ENCODE measurements at places on chromosomes 5 and 9. TPM values are rescaled to one million over a fixed set of nuclear protein-coding genes. Genes with fewer than 3 reads are reported as not detected.
A peak's percentile ranks its signal among the peaks of the same experiment; 100 is the strongest.

C5orf22 gene
- 25.5 TPM for total RNA-seq

GRCh38 chr9:35267710-35268109 is 105.9 kb downstream of the UNC13B start:
- no peak for DNase-seq

DNA sequence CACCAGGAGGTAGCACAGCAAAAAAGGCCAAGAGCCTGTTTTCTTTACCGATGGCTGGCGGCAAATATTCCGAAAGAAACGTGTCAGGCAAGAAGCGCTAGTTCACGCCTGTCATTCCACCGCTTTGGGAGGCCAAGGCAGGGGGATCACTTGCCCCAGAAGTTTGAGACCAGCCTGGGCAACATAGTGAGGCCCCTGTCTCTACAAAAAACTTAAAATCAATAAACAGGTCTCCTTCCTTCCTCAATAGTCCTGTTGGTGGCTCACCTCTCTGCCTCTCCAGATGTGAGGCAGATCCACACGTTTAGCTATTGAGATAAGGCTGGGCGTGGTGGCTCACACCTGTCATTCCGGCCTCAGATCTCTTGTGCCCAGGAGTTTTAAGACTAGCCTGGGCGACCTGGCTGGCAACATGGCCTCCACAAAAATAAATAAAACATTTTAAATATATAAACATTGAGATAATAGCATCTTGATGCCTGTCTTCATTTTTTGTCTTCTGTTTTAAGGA is 1.3 kb upstream of the TMEM250 start:
- DNase-seq, result no peak

PGM5 gene
- total RNA-seq, result not detected

DNA sequence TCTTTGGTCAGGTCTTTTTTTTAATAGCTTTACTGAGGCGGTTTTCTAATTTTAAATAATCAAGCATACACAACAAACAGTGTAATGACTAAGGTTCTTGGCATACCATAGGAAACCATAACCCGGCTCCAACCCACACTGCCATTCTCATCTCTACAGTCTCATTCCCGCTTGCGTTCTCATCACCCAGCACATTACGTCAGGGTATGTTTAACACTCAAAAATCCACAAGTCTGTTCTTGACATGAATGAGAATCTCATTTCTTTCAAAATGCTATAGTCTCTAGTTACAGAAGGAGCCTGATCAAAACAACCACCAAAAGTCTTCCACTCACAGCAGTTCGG is 505 bp downstream of the C5orf34 start:
- DNase-seq, result peak; percentile 68

LECT2 gene
- not detected for total RNA-seq

DNA sequence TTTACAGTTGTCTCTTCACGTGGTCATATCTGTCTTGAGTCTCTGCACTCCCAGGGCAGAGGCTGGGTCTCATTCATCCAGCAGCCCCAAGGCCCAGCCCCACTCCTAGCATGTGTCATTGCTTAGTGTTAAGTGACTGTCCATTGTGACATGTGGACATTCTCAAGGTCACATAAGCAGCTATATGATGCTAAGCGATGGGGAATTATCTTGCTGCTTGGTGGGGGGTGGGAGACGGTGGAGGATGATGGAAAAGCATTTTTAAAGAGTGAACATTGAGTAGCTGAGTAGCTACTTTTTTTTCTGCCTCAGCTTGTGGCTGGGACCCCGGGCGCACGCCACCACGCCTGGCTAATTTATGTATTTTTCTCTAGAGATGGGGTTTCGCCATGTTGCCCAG is at the start of gene C9orf153:
Gene C9orf153, minus strand, starts transcription at position 101 of the 400 bp plus-strand sequence. CDS start 30,054 bp downstream, outside the sequence.
- no peak for DNase-seq

SLC34A1 gene
- not detected for total RNA-seq

GRCh38 chr9:95545831-95546567 is 29.2 kb upstream of the PTCH1 start:
- DNase-seq, result no peak

PCDHB14 gene
- total RNA-seq, result not detected

DNA sequence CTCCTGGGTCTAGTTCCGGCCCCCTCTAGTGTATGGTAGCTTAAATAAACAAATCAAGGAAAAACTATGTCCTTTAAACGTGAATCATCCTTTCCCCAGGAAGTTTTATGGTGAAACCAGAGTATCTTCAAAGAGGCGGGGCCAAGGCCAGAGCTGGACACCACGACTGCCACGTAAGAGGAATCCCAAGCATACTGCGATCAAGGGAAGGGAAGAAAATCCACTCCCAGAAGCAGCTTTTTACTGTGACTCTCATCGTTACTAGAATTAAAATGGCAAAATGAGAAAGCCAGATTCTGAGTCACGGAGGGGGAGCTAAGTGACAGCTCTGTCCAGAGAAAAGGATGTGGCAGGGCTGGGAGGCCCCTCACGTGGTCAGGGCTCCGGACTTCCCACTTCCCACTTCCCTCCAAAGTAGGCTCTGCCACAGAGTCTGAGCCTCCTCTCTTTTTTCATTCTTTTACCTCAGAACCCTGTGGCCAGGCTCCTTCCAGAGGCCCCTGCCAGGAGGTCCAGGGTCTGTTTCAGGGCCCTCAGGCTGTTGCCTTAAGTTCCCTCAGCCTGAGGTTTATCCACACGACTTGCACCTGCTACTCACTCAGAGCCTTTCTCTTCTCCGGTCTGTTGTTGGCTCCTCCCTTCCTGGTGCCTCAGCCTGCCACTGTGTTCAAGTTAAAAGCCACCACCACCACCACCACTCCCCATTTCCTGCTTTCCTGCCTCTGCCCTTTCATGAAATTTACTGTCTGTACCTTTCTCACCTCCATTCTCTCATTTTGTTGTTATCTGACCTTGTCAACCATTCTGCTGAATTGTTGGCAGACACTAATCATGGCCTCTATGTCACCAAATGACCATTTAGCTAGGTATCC is 1.4 kb upstream of the GLRX start:
- peak; percentile 78 for DNase-seq

DNA sequence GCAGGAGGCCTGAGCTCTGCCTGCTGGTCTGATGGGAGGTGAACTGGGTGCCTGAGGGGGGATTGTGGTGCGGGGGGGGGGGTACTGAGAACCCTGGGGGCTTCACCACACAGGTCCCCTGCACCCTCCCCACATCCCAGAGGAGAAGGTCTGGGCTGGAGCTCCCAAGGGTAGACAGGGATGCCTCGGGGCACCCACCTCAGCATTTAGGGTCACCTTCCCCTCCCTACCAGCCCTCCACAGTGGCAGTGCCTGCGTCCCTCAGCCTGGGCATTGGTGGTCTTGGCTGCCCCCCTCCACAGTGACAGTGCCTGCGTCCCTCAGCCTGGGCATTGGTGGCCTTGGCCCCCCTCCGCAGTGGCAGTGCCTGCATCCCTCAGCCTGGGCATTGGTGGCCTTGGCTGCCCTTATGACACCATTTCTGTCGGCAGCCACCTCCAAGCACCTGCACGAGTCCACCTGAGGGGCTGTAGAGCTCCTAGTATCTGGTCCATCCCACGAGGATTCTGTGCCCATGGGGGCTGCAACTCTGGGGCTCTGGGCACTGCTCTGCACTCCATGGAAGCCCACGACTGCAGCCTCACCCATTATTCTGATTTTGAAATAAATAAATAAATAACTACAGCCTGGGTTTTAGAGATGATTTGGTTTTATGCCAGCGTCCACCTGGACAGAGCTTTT is 21.5 kb downstream of the NKD2 start:
- no peak for DNase-seq

DNA sequence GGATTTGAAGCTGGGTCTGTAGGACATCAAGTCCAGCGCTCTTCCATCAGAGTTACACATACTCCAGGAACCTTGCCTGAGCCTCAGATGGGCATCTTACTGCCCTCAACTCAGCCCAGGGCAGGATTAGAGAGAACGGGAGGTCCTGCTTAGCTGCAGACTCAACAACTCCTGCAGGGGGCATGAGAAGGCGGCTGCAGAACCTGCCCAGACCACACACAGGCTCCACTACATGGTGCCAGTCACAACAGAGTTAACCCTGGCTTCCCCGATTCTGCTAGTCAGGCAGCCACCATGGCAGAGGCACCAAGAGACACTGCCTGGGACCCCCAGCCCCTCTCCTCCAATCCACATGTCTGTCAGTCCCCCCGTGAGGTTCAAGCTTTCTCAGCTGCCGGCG is 23.9 kb upstream of the CPLX2 start:
- DNase-seq, result peak; percentile 12

DNA sequence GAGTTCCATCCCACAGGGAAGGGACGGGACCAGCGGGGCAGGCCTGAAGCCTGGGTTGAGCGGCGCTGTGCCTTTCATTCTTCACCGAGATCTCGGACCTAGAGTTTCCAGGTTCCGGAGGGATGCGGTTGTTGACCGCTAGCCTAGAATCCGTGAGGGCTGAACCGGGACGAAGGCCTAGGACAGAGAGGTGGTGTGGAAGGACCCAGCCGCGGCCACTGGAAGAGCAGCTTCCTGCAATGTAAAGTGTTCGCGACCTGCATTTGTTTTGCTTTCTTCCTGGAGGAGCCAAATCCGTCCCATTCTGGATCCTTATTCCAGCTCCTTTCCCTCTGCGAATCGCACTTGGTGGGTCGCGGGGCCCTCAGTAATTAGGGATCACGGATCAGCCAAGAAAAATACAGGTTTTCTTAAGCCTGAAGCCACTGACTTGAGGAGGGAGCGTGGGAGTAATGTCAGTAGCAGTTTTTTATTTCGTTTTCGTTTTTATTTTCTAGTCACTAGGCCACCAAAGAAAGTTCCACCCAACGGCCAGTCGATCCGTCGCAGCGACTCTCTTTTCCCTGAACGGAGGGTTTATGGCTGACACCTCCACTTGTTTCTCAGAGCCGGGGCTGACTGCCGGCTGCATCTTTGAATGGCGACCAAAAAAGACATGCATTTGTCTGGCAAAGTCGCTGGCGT is 48.6 kb downstream of the ANXA2R start:
- DNase-seq, result no peak

- DNase-seq, result no peak
Measured at GRCh38 chr9:102237520-102237919, 499.1 kb upstream of the GRIN3A start.

FOXD4L6 gene
- not detected for total RNA-seq

DNA sequence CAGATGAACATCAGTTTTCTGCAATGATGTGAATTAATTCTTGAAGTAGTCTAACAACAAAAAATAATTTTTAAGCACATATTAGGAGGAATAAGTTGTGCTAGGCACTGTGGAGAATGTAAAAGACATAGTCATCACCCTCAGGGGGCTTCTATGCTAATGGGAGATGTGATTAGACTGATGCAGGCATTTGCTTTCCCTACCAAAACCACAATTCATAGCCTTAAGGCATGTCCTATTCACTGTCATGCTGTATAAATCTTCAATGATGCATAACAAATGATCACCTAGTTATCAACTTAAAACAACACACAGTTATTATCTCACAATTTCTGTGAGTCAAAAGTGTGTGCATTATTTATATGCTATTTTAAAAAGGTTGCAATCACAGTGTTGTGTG is 422.6 kb downstream of the MAN2A1 start:
- no peak for DNase-seq

DNA sequence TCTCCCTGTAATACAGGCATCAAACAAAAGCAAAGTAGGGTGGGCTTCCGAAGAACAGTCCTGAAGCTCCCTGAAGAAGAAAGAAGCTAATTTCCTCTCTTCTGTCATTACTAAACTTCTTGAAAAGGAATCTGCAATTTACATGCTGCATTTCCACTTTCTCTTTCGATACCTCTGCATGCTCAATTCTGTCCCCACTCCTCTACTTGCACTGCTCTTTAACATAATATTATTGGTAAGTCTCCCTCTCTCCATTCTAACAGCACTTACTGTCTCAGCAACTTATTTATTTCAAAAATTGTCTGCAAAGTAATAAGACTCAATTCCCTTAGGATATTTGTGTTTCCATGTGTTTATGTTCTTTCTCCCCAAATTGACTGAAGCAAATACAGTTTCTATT is 3.9 kb upstream of the PLPP1 start:
- no peak for DNase-seq

- no peak for DNase-seq
Measured at GRCh38 chr5:179256328-179257175, 88.7 kb downstream of the ADAMTS2 start.

CEMIP2 gene
- 36.4 TPM for total RNA-seq

DNA sequence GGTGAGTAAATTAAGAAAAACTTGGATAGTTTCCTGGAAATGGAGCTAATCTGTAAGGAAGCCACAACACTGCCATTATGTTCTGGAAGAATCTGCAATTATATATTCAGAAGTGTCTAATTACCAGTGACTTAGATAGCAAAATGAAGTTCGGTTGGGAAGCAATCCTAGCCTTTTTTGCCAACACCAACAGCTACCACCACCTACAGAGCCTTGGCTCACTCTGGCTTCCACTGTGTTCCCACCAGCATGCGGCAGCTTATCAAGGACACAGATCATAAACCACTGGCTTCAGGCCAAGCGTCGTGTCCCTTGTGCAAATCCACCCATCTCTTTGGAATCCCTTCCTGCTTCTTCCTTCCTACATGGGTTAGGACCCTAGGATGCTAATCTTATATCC is 118.0 kb upstream of the PCA3 start:
- DNase-seq, result no peak

DNA sequence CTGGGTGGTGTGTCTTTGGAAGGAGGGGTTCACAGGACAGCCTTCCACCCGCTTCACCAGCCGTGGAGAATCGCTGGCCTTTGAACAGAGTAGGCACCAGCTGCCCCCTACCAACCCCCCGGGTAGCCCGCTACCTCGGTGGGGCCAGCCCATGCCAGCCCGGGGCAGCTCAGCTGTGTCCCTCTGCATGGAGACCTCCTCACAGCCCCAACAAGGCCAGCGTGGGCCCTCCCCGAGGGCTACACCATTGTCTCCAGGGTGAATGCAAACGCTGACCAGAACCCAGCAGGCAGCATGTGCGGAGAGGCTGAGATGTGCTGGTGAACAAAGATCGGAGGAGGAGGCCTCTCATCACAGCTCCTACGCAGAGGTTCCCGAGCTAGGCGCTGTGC is 51.9 kb downstream of the LMX1B start:
- DNase-seq, result no peak

GRCh38 chr9:136282272-136282861 is 21.5 kb downstream of the CCDC187 start:
- no peak for DNase-seq

SLC27A6 gene
- total RNA-seq, result not detected

DNA sequence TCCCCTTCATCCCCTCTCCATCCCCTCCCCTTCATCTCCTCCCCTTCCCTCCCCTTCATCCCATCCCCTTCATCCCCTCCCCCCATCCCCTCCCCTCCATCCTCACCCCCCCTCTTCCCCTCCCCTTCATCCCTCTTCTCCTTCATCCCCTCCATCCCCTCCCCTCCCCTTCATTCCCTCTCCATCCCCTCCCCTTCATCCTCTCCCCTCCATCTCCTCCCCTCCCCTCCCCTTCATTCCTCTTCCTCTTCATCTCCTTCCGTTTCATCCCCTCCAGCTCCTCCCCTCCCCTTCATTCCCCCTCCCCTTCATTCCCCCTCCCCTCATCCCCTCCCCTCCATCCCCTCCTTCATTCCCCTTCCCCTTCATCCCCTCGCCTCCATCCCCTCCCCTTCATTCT is 40.1 kb downstream of the TARS1 start:
- DNase-seq, result no peak

DNA sequence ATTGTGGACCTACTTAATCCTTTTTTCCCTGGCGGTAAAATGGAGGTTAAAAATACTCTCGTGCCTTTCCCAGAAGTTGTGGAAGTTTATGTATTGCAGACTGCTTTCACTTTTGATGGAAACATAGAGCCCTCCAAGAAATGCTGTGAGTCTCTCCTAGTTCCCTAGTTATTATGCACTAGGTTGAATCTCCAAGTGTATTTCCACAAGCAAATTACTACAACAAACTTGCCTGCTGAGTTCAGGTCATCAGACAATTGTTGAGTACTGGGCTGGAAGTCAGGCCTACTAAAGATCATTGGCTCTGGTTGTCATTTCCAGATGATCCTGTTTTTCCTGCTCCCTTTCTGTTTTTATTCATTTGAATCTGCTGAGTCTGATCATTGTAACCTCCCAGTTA is 104.1 kb downstream of the CD180 start:
- DNase-seq, result no peak

Data from activated naive CD4-positive, alpha-beta T cell treated with anti-CD3 and anti-CD28 coated beads for 36 hours (primary cell).